IPS DF 6.9 (cell line): ENCODE measurements at places on chromosomes 1 and 21.

- no peak for DNase-seq
Measured at GRCh38 chr1:108200687-108201051, 526 bp upstream of the SLC25A24 start.

- DNase-seq = no peak
Measured at GRCh38 chr1:18093646-18094045, 14.0 kb upstream of the IGSF21 start.

- DNase-seq = no peak
Measured at GRCh38 chr1:174051956-174052355, 29.8 kb upstream of the RC3H1 start.

GRCh38 chr1:9867408-9868243 lies 42.4 kb downstream of the CTNNBIP1 start:
- peak; percentile 73 for DNase-seq

- DNase-seq = no peak
Measured at GRCh38 chr1:5725855-5726585, 266.2 kb downstream of the NPHP4 start.

DNA sequence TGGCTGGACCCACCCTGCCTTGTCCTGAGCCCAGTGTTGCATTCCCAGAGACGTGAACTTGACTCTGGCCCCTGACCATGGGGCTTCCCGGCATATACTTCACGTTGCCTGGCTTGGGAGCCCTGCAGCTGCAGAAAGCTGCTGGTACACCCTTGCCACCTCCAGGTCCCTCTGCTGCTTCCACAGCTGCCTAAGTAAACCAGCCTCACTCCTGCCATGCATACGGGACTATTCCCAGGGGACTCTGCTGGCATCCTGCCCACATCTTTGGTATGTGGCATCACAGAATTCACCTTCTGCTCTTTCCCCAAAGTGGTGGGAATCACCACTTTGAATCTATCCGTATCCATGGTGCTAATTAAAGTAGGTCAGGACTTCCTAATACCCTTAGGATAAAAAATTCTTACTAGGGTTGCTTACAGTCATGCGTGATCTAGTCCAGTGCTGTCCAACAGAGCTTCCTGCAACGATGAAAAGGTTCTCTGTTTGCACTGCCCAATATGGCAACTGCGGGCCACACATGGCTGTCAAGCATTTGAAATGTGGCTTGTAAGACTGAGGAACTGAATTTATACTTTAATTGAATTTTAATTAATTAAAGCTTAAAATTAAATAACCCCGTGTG lies 203.0 kb downstream of the GRIK3 start:
- DNase-seq = no peak

- DNase-seq = no peak
Measured at GRCh38 chr1:115530407-115530806, 111.4 kb upstream of the VANGL1 start.

DNA sequence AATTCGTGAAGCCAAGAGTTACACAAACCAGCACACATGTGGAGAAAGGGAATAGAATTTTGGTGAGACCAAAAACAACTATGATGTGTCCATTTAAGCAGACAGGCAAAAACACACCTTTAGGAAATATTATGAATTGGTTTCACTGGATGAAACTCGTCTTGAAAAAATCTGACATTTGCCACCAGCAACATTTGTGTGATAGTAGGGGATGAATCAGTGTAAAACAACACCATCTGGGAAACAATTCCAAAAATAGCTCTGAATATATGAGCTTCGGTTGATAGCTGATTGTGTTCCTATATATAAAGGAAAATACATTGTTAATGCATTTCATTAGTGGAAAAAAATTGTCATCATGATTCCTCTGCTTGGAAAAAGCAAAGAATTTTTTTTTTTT lies 327.8 kb downstream of the PAPPA2 start:
- no peak for DNase-seq
